ENCODE measurements at places on chromosomes 2 and 18.

GRCh38 chr2:163849756-163850435 is 114.1 kb upstream of the FIGN start:
- DNase-seq, result peak; percentile 74

DNA sequence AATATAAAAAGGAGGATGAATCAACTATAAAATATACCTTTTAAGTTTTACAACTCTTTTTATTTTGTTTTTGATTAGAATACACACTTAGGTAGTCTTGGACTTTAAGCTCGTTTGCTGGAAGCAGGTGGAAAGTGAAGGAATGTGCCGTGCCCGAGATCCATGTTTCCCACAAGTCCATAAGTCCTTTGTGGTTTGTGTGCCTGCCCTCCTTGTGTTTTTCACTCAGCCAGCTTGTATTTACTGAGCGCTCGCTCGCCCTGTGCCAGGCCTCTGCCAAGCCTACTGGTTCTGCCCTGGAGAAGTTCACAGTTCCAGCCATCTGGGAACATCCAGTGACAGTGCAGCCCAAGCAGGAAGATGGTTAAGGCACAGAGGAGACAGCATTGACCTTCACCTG is 142.6 kb downstream of the MGAT5 start:
- no peak for DNase-seq

DNA sequence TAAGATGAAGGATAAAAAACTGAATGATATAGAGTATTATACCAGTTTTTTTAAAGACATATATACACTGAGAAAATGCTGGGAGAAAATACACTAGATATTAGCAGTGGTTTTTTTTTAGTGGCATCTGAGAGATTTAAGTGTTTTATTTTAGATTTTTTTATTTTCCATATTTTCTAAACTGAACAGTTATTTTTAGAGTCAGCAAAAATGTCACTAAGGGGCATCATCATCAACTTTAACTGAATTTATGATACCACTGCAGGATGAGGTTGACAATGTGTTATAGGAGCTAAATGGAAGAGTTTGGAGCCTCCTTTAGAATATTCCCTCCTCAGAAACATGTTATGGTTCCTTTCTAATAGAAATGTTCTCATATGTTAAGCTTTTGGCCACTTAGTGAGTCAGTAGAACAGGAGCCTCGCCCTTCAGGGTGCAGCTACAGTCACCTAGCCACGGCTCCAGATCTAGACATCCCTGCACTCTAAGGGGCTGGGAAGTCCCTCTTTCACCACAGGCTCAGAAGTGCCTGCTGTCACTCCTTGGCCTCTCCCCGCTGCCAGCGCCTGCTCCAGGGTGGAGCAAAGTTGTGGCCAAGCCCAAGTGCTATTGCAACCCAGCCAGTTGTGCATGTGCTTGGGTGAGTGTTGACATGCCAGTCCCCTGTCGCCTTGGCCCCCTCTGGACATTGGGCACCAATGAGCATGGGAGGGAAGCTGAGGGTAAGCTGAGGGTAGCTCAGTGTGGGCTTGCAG is 210.7 kb upstream of the RASGRP3 start:
- DNase-seq, result no peak

GRCh38 chr2:85886590-85886989 is 2.2 kb downstream of the ST3GAL5 start:
- DNase-seq, result peak; percentile 77

GRCh38 chr2:83081826-83082690 is 1377.0 kb downstream of the SUCLG1 start:
- no peak for DNase-seq

- no peak for DNase-seq
Observed at GRCh38 chr18:68429841-68430240, 285.1 kb downstream of the TMX3 start.

DNA sequence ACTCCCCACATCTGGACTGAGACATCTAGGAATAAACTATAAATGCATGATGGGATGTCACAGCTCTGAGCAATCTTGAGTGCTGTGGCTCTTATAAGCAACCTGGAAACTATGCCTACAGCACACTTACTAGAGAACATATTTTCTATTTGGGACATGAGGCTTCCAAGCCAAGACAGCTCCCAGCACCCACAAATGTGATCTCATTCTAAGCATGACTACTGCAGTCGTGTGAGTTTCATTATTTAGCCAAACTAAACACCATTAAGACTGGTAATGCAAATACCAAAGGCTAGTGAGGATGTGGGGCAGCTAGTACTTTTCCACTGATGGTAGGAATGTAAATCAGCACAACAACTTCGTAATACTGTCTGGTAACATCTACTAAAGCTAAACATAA is 72.5 kb downstream of the RTTN start:
- DNase-seq, result no peak

GRCh38 chr2:19797871-19798270 is 103.9 kb downstream of the TTC32 start:
- peak; percentile 88 for DNase-seq

DNA sequence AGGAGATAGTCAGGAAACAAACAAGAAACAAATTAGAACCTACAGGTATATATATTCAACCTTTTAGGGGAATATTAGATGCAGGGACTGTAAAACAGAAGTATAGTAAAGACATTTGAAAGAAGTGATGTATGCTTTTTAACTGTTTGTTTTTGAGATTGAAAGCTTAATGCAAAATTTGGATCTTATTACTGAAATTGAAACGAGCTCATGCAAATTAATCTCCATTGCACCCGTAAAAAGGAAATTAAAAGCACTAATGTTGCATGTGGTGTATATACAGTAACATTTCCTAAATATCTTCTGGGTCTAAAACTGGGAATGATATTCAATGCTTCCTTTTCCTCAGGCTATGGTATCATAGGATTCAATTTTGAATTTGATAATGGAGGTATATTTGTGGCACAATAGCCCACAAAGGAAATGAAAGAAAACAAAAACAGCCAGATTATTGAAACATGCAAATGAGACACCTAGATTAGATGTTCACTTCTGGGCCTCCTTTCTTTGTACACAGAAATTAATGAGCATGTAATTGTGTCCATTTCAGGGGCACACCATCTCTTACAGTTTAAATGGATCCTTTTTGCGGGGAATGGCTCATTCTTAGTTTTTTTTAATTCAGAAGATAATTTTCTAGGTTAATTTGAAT is 1.6 kb upstream of the ELOA2 start:
- DNase-seq, result no peak

DNA sequence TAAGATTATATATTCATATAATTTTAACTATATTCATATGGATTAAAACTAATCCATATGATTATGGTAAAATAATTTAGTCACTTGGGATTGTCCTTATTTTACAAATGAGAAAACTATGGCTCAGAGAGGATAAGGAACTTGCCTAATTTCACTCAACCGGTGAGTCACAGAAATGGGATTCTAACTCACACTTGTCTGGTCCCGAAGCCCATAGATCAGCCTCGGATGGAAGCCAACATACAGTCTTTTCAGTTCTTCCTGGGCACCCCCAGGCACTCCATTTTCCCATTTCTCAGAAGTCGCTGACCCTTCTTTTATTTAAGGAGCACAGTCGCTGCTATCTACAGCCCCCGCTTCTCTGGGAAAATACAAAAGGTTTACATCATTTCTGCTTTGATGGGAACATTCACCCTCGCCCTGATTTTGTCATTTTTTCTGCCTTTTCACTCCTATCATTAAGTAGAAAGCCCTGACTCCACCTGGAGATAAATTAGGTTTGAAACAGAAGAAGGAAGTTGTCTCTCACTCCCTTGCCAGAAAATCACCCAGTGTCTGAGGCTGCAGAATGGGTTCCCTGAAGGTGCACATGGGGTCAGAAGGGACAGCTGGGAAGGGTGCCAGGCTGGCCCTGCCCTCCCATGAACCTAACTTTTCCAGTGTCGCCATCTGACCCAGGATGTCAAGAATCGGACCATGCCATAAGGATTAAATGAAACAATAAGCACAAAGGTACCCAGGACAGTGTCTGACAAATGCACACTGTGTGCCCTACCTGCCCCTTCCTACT is 36.6 kb downstream of the CYP1B1 start:
- DNase-seq, result no peak

- no peak for DNase-seq
Observed at GRCh38 chr18:27497246-27497645, 312.1 kb upstream of the CHST9 start.

DNA sequence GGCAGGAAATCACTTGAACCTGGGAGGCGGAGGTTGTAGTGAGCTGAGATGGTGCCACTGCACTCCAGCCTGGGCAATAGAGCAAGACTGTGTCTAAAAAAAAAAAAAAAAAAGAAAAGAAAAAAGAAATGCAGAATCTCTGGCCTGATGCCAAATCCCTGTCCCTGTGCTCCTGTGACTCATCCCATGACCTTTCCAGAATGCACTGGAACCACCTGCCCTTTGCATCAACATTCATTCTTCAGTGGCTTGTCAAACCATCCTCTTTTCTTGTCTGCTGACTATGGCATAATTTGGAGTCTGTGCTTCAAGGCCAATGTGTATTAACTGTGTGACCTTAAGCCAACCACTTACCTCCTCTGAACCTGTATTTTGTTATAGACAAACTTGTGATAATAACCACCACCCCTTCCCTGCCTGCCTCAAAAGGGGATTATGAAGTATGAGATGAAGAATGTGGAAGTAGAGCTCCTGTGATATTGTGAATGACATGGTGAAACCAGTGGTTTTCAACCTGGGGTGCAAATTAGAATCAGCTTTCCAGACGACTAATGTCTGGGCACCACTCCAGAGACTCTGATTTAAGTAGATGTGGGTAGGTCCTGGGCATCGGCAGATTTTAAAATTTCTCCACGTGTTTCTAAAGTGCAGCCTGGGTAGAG is 189.3 kb downstream of the CLIP4 start:
- no peak for DNase-seq
